ENCODE measurements at places on chromosomes 7 and 10.
A peak's percentile ranks its signal among the peaks of the same experiment; 100 is the strongest.

DNA sequence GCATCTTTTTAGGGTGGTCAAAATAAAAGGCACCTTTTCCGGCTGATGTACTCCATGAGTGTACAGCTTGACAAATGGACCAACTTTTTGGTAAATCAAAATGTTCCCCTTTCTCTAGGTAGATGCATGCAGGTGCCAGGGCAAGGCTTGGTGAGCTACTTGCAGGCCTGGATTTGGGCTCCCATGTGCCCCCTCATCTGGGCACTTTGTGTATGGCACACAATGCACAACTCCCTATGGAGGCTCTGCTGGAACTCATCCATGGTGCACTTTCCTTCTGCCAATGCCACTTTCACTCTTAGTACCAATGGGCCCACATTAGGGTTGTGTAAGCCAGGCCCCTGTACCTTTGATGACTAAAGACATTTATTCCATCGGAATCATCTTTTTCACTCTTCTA is 300.8 kb downstream of the SDHAF3 start:
- DNase-seq: no peak

- no peak for DNase-seq
Measured at GRCh38 chr7:68524126-68524525, 1074.1 kb upstream of the AUTS2 start.

DNA sequence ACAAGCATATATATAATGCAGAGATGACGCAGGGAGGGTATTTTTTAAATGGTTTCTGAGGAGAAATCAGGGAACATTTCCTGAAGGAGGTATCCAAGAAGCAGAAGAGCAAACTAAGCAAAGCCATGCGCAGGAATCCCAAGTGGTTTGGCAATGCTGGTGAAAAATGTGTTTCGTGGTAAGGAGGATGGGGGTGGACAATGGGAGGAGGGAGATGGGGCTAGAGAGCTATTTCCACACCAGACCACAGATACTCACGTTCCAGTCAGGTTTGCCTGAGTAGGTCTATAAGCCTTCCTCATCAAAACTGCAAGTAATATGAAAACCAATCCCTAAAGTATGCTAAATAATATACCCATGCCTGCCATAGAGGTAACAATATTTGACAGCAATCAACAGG is 223.7 kb upstream of the MKLN1 start:
- peak; percentile 87 for DNase-seq

DNA sequence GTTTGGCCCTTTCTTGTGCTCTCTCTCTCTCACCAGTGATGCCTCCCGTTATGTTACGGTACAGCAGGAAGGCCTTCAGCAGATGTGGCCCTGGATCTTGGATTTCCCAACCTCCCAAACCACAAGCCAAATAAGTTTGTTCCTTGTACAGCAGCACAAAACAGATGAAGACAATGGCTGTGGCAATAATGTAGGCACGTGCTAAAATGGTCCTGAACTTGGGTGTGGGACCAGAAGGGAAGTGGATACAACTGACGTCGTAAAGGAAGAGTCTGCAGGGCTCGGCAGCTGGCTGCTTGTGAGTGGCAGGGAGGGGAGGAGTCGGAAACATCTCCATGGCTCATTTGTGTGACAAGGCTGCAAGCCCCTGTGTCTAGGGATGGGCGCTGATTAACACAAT is 26.8 kb downstream of the PROSER2 start:
- DNase-seq: no peak

DNA sequence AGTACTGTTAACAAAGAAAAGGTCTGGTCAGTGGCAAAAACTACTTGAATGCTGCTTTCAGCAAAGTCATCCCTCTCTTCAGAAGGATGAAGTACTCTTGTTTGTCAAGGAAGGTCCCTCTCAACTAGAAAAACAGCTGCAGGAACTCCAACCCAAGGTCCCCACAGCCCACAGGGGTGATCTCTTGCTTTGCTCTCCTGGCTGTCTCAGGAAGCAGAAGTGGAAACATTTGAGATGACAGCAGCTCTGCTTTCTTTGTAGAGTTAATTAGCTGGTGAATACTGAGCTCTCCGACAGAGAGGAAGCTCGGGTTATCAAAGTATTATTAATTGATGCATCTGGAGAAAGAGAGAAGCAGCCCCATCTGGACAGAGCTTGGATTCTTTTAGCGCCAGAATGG is 25.4 kb upstream of the LRGUK start:
- no peak for DNase-seq

Measured in astrocyte of the hippocampus (primary cell).